ENCODE measurements at places on chromosomes 13 and 19.

DNA sequence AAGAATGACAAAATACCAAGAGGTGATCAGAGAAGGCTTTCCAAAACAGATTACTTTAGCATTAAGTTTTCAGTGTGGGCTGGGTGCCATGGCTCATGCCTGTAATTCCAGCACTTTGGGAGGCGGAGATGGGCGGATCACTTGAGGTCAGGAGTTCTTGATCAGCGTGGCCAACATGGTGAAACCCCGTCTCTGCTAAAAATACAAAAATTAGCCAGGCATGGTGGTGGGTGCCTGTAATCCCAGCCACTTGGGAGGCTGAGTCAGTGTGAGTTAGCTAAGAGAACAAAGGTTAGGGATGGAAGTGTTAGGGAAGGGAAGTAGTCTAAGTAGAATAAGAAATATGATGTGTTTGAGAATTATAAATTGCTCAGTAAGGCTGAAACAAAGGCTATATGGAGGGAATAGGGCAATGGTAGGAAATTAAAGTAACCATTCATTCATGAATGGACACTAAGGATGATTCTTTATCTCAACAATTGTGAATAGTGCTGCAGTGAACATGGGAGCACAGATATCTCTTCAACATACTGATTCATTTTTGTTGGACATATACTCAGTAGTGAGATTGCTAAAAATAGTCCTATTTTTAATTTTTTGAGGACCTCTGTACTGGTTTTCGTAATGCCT lies 3.9 kb upstream of the RCBTB2 start:
- DNase-seq, result no peak

DNA sequence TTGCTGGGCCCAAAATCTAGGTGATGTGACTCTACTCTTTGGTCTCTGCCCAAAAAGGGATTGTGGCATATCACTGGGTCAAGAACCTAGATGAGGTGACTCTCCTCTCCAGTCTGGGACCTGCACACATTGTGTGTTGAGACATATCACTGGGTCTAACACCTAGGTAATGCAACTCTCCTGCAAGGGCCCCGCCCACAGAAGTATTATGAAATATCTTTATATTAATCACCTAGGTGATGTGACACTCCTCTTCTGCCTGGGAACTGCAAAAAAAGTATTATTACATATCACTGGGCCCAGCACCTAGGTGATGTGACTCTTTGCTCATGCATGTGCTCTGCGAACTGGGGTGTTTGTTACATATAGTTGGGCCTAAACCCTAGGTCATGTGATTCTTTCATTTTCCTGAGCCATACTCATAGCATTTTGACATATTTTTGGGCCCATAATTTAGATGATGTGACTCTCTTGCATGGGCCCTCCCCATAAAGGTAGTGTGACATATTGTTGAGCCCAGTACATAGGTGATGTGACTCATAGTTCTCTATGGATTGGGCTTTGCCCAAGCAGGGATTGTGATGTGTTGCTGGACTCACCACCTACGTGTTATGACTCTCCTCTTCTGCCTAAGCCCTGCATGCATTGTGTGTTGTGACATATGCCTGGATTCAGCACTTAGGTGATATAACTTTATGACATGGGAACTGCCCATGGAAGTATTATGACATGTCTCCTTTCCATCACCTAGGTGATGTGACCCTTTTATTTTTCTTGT lies 11.2 kb upstream of the ZNF681 start:
- no peak for DNase-seq

DNA sequence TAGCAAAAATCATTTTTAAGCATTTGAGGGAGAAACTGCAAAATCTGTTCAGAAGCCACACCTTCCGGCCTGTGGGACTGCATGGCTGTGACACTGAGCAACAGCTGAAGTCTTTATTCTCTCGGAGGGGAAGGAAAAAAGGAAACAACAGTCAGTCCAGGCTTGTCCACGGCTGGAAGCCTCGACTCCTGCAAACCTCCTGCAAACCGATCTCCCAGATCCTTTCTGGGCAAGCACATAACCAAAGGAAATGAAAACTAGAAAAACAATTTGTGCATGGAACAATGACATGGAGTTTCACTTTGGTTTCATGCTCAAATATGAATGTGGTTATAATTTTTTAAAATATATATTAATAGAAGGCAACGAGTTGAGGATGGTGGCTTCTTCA lies 1.0 kb downstream of the COL4A1 start:
- DNase-seq, result no peak

DNA sequence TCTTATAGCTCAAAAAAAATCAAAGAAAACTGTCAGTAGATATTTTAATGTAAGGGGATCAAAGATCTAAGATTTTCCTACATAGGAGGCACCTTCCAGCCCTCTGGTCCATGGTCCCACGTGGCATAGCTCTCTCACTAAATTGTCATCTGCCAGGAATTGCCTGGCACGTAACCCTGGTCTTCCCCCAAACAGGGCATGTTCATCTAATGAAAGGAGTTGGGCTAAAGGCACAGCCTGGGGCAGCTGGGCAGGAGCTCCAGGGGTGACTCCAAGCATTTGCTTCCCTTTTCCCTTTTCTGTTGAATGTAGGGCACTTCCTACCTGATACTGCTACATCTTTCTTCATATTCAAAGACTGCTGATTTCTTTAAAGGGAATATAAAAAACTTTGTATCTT lies 148.7 kb downstream of the COL4A1 start:
- DNase-seq, result no peak

DNA sequence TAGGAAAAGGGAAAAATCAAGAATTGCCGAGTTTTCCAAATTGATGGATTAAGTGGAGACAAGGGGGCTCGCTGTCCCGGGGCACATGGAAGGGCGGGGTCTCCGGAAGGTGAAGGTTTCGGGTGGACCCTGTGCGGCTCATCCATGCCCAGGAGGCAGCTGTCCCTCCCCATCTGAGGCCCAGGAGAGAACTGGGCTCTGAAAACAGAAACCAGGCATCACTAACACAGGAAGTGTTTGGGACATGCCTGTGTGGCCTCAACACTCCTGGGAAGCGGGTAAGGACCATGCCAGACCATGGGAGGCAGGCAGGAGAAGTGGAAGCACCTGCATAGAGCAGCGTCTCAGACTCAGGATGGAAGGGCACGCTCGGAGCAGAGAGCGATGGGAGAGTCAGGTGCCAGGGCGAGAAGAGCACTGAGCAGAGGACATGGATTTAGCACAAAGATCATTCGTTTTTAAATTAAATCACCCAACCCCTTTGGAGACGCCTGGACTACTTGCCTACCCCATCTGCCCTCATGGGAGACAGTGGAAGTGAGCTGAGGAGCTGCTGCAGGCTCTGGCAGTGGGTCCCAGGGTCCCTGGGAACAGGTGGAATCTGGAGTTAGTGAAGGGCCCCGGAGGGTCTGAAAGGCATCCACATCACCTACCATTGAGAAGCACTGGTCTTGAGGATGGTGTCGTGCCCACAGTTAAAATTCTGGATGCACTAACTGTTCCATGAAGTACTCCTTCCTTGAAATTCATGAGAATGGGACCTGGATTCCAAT lies 183.2 kb upstream of the SOX1 start:
- DNase-seq, result no peak

DNA sequence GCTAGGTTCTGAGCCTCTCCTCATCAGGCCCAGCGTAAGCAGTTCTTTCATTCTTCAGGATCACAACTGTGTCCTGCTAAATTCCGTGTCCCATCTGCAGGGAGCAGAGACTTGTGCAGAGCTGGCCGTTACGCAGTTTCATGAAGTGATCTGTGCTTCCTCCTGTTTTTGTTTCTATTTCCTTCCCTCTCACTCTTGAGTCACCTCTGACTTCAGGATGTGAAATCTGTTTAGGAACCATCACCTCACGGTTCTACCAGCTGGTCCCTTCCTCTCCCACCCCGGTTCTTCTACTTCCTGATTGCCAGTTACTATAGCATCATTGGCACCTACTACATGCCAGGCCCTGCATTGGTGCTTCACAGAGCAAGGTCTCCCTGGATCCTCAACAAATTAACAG lies 8.5 kb downstream of the MAU2 start:
- DNase-seq, result no peak

Data from NCI-H1105 (cell line).